Transverse colon (tissue), 4 donors: ENCODE measurements at places on chromosomes 5 and 9. TPM values are rescaled to one million over a fixed set of nuclear protein-coding genes. Genes with fewer than 3 reads are reported as not detected.

The PRRX2 gene
- not detected for total RNA-seq

- H3K27me3 ChIP-seq, result no peaks in the 10 kb centered on the region
- H3K27ac ChIP-seq, result no peak overlapping the region
- H3K4me3 ChIP-seq, result no peak overlapping the region
- no peaks in the 10 kb centered on the region for H3K36me3 ChIP-seq
Measured at GRCh38 chr9:86614871-86615849, 260.9 kb upstream of the TUT7 start.

The SELENOP gene
- total RNA-seq, result 1,504 TPM

- H3K4me3 ChIP-seq, result no peak overlapping the region
- H3K36me3 ChIP-seq, result no peaks in the 10 kb centered on the region
- no peak for DNase-seq
- no peak overlapping the region for H3K27ac ChIP-seq
- no peaks in the 10 kb centered on the region for H3K4me1 ChIP-seq
Measured at GRCh38 chr5:81922854-81923279, 49.0 kb upstream of the ATG10 start.

The SPINK7 gene
- total RNA-seq, result not detected

GRCh38 chr5:138998521-138998920 lies 123.4 kb upstream of the LRRTM2 start:
- H3K36me3 ChIP-seq, result no peaks in the 10 kb centered on the region
- H3K27me3 ChIP-seq, result no peaks in the 10 kb centered on the region
- no peaks in the 10 kb centered on the region for H3K4me1 ChIP-seq
- H3K4me3 ChIP-seq, result no peak overlapping the region
- no peak for DNase-seq

DNA sequence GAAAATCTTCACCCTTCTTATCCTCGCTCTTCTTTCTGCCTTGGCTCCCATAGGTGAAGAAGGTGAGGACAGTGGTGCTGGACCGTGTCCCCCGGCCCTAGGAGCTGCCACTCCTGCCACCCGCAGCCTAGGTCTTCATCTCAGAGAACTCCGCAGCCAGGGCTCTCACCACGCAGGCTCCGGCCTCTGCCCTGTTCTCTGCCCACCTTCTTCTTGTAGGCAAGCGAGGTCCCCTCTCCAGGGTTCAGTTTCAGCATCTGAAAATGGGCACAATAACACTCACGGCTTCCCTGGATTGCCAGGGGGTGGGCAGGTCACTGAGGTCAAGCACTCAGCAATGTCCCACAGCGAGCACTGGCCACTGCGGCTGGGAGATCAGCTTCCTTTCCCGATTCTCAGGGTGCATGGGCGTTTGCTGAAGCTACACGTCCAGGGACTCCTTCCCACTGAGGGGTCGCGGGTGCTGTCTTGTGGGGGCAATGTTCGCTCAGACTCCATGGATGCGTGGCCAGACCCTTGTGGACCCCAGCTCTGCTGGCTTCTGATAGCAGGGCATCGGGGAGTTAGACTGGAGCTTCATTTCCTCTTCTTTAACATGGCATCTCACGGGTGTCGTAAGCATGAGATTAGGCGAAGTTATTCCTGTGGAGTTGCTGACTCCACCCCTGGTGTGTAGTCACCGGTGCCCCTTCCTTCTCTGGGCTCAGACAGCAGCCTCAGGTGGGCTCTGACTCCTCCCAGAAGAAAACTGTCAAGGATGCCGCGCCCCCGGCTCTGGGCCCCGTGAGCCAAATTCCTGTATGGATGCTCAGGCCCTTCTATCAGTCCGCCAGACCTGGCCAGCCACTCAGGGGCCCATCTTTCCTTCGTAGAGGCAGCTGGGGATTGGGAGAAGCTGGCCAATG lies 145.1 kb upstream of the IRX2 start:
- no peaks in the 10 kb centered on the region for H3K36me3 ChIP-seq
- H3K4me1 ChIP-seq, result no peaks in the 10 kb centered on the region
- DNase-seq, result no peak
- H3K27ac ChIP-seq, result no peak overlapping the region
- no peaks in the 10 kb centered on the region for H3K27me3 ChIP-seq

DNA sequence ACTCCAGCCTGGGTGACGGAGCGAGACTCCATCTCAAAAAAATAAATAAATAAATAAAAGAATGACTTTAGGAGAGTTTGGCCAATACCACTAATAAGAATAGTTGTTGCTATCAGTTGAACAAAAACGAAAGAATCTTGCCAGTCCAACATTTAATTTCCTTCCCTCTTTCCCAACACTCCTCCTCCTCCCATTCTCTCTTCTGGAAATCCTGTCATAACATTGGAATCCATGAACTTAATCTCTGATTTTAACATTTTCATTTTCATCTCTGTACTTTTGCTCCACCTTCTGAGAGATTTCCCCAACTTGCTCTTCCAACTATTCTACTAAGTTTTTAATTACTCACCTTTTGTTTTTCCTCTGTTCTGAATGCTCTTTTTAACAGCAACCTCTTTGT lies 42.8 kb upstream of the CDK20 start:
- H3K27me3 ChIP-seq, result no peaks in the 10 kb centered on the region
- no peak for DNase-seq
- no peak overlapping the region for H3K4me3 ChIP-seq
- no peaks in the 10 kb centered on the region for H3K4me1 ChIP-seq
- H3K27ac ChIP-seq, result no peak overlapping the region
- no peaks in the 10 kb centered on the region for H3K36me3 ChIP-seq

The BHMT gene
- not detected for total RNA-seq

DNA sequence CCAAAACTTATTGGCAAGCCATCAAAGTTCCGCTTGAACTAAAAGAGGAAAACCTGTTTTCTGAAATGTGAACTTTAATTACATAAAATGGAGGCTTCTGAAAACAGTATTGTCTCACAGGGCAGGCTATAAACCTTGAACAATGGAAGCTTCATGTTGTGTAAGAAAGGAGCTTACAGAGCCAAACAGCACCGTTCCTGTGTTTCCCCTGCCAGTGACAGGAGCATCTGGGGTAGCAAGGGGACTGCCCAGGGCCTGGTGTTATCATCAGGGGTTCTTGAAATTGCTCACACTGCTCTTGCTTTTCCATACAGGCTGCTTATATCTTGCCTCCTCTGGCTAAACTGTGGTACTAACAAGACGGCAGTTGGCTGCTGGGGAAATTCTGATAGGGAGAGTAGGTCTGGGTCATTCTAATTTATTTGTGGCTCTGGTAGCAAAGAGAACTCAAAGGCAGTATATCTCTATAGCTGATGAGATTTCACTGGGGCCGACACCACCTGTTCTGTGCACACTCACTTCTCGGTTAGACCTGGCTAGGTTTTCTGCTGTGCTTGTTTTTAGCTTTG lies 40.4 kb downstream of the BASP1 start:
- H3K4me1 ChIP-seq, result no peaks in the 10 kb centered on the region
- no peak overlapping the region for H3K4me3 ChIP-seq
- DNase-seq, result no peak
- no peaks in the 10 kb centered on the region for H3K36me3 ChIP-seq

GRCh38 chr9:36191290-36191645 lies 547 bp downstream of the CLTA start:
- peak; percentile 35 for DNase-seq
- H3K27ac ChIP-seq, result peak overlapping the region; percentile 91

DNA sequence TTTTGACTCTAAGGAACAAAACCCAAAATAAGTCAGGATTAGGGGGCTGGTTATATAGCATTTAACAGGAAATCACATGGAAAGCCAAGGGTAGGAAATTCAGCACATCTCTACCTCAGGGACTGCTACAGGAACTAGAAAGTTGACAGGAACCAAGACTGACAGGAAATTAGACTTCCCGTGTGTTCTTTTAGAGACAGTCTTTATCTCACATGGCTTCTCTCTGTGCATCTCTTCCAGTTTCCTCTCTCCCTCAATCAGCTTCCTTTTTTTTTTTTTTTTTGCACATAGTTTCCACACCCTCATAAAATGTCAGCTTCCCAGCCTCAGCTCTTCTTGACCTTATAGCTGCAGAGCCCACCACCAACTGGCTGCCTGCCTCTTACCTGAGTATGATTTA lies 4.8 kb downstream of the RECK start:
- H3K36me3 ChIP-seq, result no peaks in the 10 kb centered on the region
- no peak overlapping the region for H3K4me3 ChIP-seq
- DNase-seq, result no peak
- H3K27ac ChIP-seq, result no peak overlapping the region

DNA sequence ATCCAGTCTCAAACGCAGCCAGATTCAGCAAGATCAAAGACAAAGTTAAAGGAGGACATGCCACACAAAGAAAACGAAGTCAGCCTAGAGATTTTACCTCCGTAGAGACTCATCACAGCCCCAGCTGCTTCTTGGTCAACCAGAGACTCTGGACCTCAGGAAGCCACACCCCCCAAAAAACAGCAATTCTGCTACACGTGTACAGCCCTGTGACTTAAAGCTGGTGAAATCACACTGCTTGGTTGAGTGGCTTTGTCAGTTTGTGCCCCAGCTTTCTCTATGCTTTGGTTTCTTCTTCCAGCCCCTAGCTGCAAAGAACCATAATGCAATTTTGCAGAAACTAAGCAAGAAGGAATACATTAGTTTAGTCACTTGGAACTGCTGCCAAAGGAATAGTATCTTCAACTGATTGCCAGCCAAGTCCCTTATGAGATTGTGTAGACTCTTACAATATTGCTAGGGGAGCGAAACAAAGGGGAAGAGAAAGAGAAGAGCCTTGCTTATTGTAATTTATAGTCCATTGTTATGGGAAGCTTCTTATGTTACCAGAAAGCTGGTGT lies 158.8 kb upstream of the ZNF462 start:
- H3K27ac ChIP-seq, result no peak overlapping the region
- no peaks in the 10 kb centered on the region for H3K36me3 ChIP-seq
- no peak overlapping the region for H3K4me3 ChIP-seq
- H3K4me1 ChIP-seq, result peaks cover 8% of the 10 kb centered on the region
- H3K27me3 ChIP-seq, result no peaks in the 10 kb centered on the region

- H3K4me3 ChIP-seq, result no peak overlapping the region
- peaks cover 8% of the 10 kb centered on the region for H3K27me3 ChIP-seq
- H3K27ac ChIP-seq, result no peak overlapping the region
- no peak for DNase-seq
- H3K4me1 ChIP-seq, result no peaks in the 10 kb centered on the region
- no peaks in the 10 kb centered on the region for H3K36me3 ChIP-seq
Measured at GRCh38 chr5:6432206-6432605, 16.5 kb upstream of the UBE2QL1 start.

- H3K36me3 ChIP-seq, result peaks cover 5% of the 10 kb centered on the region
- H3K4me3 ChIP-seq, result no peak overlapping the region
- peak overlapping the region; percentile 74 for H3K27ac ChIP-seq
- H3K27me3 ChIP-seq, result no peaks in the 10 kb centered on the region
Measured at GRCh38 chr5:150542933-150543445, 35.1 kb downstream of the NDST1 start.

DNA sequence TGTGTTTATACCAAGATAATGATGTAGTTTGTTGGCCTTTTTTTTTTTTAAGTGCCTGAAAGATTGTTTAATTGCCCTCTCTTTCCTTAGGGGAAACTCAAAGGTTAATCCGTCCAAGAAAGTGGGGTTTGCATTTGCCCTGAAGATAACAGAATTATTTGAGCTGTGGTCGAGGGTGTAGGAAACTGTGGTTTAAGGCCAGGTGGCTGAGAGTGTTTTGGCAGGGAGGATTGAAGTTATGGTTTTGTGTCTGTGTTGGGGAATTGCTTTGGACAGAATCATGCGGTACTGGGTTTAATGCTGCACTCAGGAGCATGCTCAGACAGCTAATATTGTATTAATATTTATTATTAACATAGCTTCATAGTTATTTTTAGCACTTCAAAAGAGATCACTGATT lies 509.8 kb downstream of the EBF1 start:
- no peaks in the 10 kb centered on the region for H3K36me3 ChIP-seq
- peaks cover 5% of the 10 kb centered on the region for H3K4me1 ChIP-seq
- no peak for DNase-seq
- H3K27ac ChIP-seq, result no peak overlapping the region
- no peak overlapping the region for H3K4me3 ChIP-seq

- no peaks in the 10 kb centered on the region for H3K36me3 ChIP-seq
- no peak overlapping the region for H3K27ac ChIP-seq
- no peaks in the 10 kb centered on the region for H3K4me1 ChIP-seq
- H3K4me3 ChIP-seq, result no peak overlapping the region
- no peaks in the 10 kb centered on the region for H3K27me3 ChIP-seq
Measured at GRCh38 chr5:151381899-151382298, 34.5 kb upstream of the SLC36A2 start.

- H3K27me3 ChIP-seq, result no peaks in the 10 kb centered on the region
- H3K27ac ChIP-seq, result no peak overlapping the region
- no peaks in the 10 kb centered on the region for H3K36me3 ChIP-seq
- H3K4me3 ChIP-seq, result no peak overlapping the region
- no peak for DNase-seq
Measured at GRCh38 chr5:101482931-101483330, 579.8 kb upstream of the ST8SIA4 start.

GRCh38 chr9:109031241-109031640 lies 17.9 kb upstream of the CTNNAL1 start:
- H3K4me1 ChIP-seq, result no peaks in the 10 kb centered on the region
- DNase-seq, result no peak
- no peaks in the 10 kb centered on the region for H3K27me3 ChIP-seq

GRCh38 chr5:179406031-179406961 lies 61.0 kb upstream of the ADAMTS2 start:
- no peaks in the 10 kb centered on the region for H3K4me1 ChIP-seq
- H3K4me3 ChIP-seq, result no peak overlapping the region
- H3K27me3 ChIP-seq, result no peaks in the 10 kb centered on the region

The SMIM33 gene
- 0.55 TPM for total RNA-seq

The SLC45A2 gene
- total RNA-seq, result not detected

The TTC23L gene
- 0.27 TPM for total RNA-seq

The PCDHB12 gene
- total RNA-seq, result 1.4 TPM

The ANGPTL2 gene
- total RNA-seq, result 12.4 TPM

The OTULINL gene
- total RNA-seq, result 27.7 TPM
